ENCODE measurements at places on chromosomes 5 and 9. TPM values are rescaled to one million over a fixed set of nuclear protein-coding genes. Genes with fewer than 3 reads are reported as not detected.

The PCDHB9 gene
- total RNA-seq: not detected

The ESM1 gene
- total RNA-seq: not detected

The TAF1L gene
- not detected for total RNA-seq

The GPR150 gene
- 0.38 TPM for total RNA-seq

The C9orf153 gene
- total RNA-seq: not detected

The VCP gene
- 303 TPM for total RNA-seq

The OGN gene
- total RNA-seq: not detected

The CMBL gene
- 4.1 TPM for total RNA-seq

The IL5 gene
- 17.6 TPM for total RNA-seq

The RANBP3L gene
- not detected for total RNA-seq

The PRUNE2 gene
- total RNA-seq: 0.27 TPM
